ENCODE measurements at places on chromosomes 5 and 9. TPM values are rescaled to one million over a fixed set of nuclear protein-coding genes. Genes with fewer than 3 reads are reported as not detected.

DNA sequence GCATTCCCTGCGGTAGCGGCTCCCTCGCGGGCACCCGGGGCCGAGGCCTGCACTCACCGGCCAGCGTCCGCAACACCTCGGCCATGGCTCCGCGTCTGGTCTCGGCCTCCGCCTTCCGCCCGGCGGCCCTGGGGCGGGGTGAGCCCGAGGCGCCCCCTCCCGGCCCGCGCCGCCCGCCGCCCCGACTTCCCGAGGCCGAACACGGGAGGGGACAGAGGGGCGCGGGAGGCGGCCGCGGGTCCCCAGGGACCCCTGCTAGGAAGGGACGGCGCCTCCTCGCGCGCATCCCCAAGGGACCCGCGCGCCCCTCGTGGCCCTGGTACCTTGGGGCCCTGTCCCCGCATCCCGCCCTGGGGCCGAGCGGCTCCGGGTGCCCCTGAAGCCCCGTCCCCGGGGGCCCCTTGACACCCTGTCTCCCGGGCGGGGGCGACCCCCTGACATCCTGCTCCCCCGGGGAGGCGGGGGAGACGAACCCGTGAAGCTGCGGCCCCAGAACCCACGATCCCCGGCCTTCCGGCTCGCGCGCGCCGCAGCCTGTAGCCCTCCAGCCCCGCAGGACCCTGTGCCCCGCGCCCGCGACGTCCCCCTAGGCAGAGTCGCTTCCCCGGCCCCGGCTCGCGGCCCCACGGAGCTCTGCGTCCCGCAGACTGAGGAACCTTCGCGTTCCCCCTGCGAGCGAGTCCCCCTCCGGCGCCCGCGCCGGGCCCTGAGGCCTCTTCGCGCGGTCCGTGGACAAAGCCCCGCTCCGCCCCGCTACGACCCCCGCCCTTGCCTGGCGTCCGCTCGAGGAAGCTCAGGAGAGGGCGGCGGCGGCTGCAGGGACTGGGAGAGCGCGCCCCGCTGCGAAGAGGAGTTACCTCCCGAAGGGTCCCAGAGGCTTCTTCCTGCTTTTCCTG lies at the start of gene ABO:
TSS of gene ABO (minus strand) at position 97 of the 896 bp plus-strand sequence.
- no peak for DNase-seq
- H3K27ac ChIP-seq: no peak within 1 kb of the TSS
- H3K27me3 ChIP-seq: peaks cover 17% of the 10 kb centered on the region
- no peaks in the 10 kb centered on the region for H3K36me3 ChIP-seq
- H3K4me1 ChIP-seq: no peaks in the 10 kb centered on the region

GRCh38 chr9:117783828-117784227 lies 79.6 kb downstream of the TLR4 start:
- no peaks in the 10 kb centered on the region for H3K36me3 ChIP-seq
- no peaks in the 10 kb centered on the region for H3K27me3 ChIP-seq
- H3K4me1 ChIP-seq: peaks cover 3% of the 10 kb centered on the region
- no peak for DNase-seq
- no peak overlapping the region for H3K4me3 ChIP-seq

DNA sequence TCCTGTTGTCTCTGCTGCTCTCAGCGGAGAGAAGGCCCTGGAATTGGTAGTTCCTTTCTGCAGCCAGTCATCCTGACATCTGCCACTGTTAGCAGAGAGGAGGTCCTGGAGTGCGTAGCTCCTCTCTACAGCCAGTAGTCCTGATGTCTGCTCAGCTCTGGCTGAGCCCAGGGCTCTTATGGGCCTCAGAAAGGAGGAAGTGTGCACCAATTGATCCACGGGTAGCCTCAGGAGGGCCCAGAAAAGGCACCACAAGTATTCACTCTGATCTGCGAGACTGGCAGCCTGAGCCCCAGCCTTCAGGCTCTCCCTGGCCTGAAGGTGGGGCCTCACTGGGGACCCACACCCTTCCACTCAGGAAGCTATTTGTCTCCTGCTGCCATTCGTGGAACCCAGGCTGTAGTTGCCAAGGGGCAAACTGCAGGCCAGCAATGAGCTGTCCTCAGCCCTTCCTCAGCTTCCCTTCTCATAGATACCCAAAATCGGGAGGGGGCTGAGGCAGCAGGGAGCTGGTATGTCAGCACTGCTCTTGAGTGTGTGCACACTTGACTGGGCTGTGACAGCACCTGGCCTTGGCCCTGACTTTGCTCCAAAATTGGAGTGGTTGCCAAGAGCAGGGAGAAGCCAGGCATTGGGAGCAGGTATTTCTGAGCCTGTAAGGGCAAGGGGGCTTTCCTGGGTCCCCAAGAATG lies 1049.5 kb upstream of the ACO1 start:
- no peaks in the 10 kb centered on the region for H3K36me3 ChIP-seq
- H3K4me1 ChIP-seq: no peaks in the 10 kb centered on the region
- H3K27me3 ChIP-seq: no peaks in the 10 kb centered on the region
- H3K27ac ChIP-seq: no peak overlapping the region
- H3K4me3 ChIP-seq: no peak overlapping the region
- no peak for DNase-seq

DNA sequence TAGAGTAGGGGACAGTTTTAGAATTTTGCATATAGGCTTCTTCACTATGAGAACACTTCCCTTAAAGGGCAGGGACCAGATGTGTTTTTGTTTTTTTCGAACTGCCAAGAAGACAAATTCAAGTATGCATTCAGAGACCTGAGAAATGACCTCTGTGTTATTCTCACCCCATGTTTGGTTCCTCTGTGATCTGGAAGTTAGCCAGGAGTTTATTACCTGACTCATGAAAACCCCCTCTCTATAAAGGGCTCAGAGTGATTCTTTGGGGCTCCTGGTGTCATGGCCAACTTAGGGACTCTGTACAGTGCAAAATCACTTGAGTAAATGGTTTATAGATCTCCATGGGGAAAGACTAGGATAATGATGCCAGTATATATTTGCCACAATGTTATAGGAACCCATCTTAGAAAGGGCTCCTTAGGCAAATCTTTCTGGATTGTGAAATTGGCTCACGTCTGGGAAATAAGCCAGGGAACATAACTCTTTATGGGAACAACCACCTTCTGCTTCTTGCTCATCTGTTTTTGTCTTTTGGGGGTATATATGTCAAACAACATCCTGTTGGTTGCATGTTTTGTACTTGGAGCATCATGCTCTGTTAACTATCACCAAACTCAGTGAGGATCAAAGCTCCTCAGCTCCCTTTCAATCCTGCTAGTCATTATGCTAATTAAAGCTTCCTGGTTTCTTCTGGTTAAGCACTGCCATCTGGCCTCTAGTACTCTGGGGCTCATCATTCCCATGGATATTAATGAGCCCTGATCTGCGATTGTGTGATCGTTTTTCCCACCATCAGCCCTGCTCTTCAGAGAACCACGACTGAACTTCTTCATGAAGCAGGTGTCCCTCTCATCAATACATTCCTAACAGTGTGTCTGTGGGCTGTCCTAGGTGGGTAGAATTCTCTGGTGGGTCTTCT lies 173.4 kb upstream of the CDH12 start:
- H3K4me3 ChIP-seq: no peak overlapping the region
- H3K4me1 ChIP-seq: no peaks in the 10 kb centered on the region
- DNase-seq: peak; percentile 77
- H3K27ac ChIP-seq: no peak overlapping the region
- H3K36me3 ChIP-seq: no peaks in the 10 kb centered on the region
- H3K27me3 ChIP-seq: no peaks in the 10 kb centered on the region

- DNase-seq: no peak
- H3K36me3 ChIP-seq: no peaks in the 10 kb centered on the region
- H3K4me3 ChIP-seq: no peak overlapping the region
- H3K27me3 ChIP-seq: peaks cover 7% of the 10 kb centered on the region
Observed at GRCh38 chr9:132804576-132805295, 73.3 kb downstream of the AK8 start.

- H3K36me3 ChIP-seq: peaks cover 2% of the 10 kb centered on the region
- DNase-seq: no peak
- no peak overlapping the region for H3K27ac ChIP-seq
- H3K4me3 ChIP-seq: no peak overlapping the region
- no peaks in the 10 kb centered on the region for H3K4me1 ChIP-seq
Observed at GRCh38 chr9:123087359-123087888, 54.0 kb downstream of the GPR21 start.

DNA sequence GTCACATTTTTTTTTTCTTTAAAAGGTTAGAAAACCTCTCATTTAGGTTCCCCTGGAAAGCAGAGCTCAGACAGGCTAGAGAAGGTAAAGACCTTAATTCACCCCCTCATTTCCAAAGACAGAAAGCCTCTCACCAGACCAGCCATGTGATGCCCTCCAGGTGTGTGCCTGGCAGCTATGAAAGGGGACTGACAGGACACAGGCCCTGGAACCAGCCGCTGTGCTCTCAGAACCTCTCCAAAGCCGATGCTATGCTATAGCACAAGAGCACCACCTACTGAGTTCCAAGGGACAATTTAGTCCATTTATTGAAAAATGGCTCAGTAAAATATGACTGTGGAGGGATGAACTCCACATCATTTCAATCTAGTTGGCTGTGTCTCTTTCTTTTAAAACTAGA lies 48.8 kb downstream of the FANCC start:
- H3K36me3 ChIP-seq: no peaks in the 10 kb centered on the region
- H3K4me3 ChIP-seq: no peak overlapping the region
- no peaks in the 10 kb centered on the region for H3K27me3 ChIP-seq

DNA sequence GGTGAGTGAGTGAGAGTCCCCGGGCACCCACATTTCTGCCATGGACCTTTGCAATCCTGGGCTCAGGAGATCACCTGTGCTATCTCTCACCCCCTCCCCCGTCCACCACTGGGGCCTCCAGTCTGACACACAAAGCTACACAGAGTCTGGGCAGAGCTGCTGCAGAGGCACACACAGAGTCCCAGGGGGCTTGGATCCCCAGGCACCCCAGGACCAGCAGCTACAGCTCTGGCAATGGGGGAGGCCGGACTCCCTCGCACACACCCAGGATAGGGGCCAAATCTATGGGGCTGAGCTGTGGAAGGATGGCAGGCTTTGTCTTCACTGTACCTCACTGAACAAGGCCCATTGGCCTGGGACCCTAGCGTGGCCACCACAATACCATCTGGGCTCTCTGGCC lies 328.8 kb downstream of the MAN2A1 start:
- no peaks in the 10 kb centered on the region for H3K36me3 ChIP-seq
- H3K27ac ChIP-seq: no peak overlapping the region
- H3K4me1 ChIP-seq: no peaks in the 10 kb centered on the region
- no peak overlapping the region for H3K4me3 ChIP-seq
- no peaks in the 10 kb centered on the region for H3K27me3 ChIP-seq

DNA sequence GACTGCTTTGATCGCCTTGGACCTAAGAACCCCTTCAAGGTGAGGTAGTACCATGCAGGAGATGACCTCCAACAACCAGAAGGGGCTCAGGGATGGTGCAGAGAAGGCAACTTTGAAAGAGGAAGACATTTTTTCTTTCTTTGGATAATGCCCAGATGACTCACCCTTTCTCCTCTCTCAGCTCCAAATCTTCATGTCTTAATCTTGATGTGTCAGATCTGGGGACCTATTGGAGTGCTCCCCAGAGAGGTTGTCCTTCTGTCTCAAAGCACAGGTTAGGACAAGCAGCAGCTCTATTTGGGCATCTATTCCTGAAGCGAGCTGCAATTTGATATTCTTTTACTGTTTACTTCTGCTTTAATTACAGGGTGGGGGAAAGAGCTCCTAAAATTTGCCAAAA lies 229.9 kb upstream of the MAP3K1 start:
- H3K27me3 ChIP-seq: peaks cover 5% of the 10 kb centered on the region
- no peak overlapping the region for H3K27ac ChIP-seq
- no peak overlapping the region for H3K4me3 ChIP-seq

- no peaks in the 10 kb centered on the region for H3K27me3 ChIP-seq
- H3K4me1 ChIP-seq: peaks cover 19% of the 10 kb centered on the region
- no peak for DNase-seq
- no peak overlapping the region for H3K27ac ChIP-seq
- no peaks in the 10 kb centered on the region for H3K36me3 ChIP-seq
- no peak overlapping the region for H3K4me3 ChIP-seq
Observed at GRCh38 chr9:129624947-129625346, 1.0 kb upstream of the NTMT1 start.

- H3K36me3 ChIP-seq: no peaks in the 10 kb centered on the region
- peaks cover 19% of the 10 kb centered on the region for H3K4me1 ChIP-seq
- peak overlapping the region; percentile 50 for H3K27ac ChIP-seq
- DNase-seq: peak; percentile 82
Observed at GRCh38 chr5:158754018-158754514, 345.6 kb downstream of the EBF1 start.

- peak; percentile 12 for DNase-seq
- H3K27ac ChIP-seq: no peak overlapping the region
- no peaks in the 10 kb centered on the region for H3K4me1 ChIP-seq
- H3K36me3 ChIP-seq: no peaks in the 10 kb centered on the region
- H3K27me3 ChIP-seq: no peaks in the 10 kb centered on the region
Observed at GRCh38 chr9:32264170-32264864, 120.1 kb upstream of the ACO1 start.

GRCh38 chr5:107968998-107969397 lies 298.3 kb upstream of the EFNA5 start:
- DNase-seq: peak; percentile 54
- H3K4me3 ChIP-seq: no peak overlapping the region
- peak overlapping the region; percentile 53 for H3K27ac ChIP-seq

DNA sequence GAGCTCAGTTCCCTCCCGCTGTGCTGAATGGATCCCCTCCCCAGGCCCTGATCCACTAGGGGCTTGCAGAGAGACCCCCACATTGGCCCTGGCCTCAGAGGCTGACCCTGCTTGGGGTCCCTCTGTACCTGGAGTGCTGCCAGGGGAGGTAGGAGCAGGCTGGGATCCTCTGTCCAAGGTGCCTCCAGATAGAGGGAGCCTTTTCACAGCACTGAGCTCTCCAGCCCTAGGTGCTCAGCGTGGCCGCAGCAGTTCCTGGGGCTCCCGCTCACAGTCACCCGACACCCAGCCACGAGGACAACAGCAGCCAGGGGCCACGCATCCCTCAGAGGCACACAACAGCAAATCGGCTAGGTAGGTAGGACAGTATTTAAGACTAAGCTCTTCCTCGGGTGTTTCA lies 62.2 kb upstream of the IRX2 start:
- H3K4me3 ChIP-seq: no peak overlapping the region
- H3K27me3 ChIP-seq: no peaks in the 10 kb centered on the region
- no peak overlapping the region for H3K27ac ChIP-seq
- no peaks in the 10 kb centered on the region for H3K4me1 ChIP-seq
- H3K36me3 ChIP-seq: no peaks in the 10 kb centered on the region

DNA sequence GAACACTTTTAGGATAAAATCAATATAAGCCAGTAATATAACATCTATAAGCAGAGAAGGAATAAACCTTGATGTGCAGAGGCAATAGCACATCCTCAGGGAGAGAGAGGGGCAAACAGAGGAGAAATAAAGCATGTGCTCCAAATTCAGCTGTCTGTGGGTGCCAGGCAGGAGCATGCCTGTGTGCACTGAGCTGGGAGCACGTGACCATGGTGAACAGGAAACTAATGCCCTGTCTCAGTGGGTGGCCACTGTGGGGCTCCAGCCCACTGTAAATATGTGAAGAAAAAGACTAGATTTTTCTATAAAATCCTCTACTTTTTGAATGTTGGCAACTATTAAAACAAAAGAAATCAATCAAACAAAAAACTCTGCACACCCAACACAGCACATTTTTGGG lies 55.3 kb downstream of the FYB1 start:
- no peak overlapping the region for H3K4me3 ChIP-seq
- H3K27me3 ChIP-seq: no peaks in the 10 kb centered on the region

- no peaks in the 10 kb centered on the region for H3K36me3 ChIP-seq
- DNase-seq: no peak
- no peak overlapping the region for H3K4me3 ChIP-seq
- H3K27me3 ChIP-seq: no peaks in the 10 kb centered on the region
Observed at GRCh38 chr5:124162767-124163532, 583.5 kb downstream of the ZNF608 start.

CDKN2B gene
- 44.9 TPM for total RNA-seq

F2RL2 gene
- 13.1 TPM for total RNA-seq

TOPORS gene
- 32.0 TPM for total RNA-seq

SCGB3A1 gene
- total RNA-seq: not detected

ATP6V1G1 gene
- total RNA-seq: 102 TPM

FABP6 gene
- not detected for total RNA-seq

MTRR gene
- 21.1 TPM for total RNA-seq

Measured in fibroblast of lung (primary cell).